Epithelial cell of proximal tubule (primary cell): ENCODE measurements at places on chromosomes 7 and 10.

- no peak for DNase-seq
Measured at GRCh38 chr7:148882841-148883265, 1.2 kb downstream of the EZH2 start.

GRCh38 chr7:4745971-4746919 is 29.2 kb upstream of the AP5Z1 start:
- DNase-seq = peak; percentile 66

DNA sequence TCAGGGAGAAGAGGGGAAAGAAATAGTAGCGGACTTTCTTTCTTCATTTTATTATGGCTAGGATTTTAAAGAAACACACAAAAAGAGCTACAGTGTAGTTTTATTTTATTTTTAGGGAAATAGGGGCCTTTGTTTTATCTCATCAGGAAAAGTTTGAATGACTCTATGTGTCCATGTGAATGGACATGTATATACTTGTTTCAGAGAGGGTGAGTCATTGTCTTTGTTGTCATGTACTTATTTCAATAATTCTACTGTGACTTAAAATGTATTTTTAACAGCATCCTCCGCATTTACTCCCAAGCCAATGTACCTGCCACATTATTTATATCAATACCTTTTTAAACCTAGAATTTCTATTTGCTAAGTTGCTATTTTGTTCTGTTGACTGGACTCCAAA is 569.5 kb downstream of the SORCS3 start:
- DNase-seq = no peak

DNA sequence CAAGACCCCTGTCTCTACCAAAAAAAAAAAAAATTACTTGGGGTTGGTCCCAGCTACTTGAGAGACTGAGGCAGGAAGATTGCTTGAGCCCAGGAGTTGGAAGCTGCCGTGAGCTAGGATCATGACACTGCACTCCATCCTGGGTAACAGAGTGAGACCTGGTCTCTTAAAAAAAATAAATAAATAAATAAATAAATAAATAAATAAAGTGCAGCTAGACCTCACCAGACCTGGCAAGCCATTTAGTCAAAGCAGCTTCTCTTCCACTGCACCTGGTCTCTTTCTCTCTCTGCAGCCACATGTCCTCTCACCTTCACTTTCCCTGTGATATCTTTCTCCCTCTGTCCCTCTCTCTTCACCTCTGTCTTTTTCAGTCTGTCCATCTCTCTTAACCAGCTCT is 75.2 kb upstream of the CHCHD3 start:
- no peak for DNase-seq

DNA sequence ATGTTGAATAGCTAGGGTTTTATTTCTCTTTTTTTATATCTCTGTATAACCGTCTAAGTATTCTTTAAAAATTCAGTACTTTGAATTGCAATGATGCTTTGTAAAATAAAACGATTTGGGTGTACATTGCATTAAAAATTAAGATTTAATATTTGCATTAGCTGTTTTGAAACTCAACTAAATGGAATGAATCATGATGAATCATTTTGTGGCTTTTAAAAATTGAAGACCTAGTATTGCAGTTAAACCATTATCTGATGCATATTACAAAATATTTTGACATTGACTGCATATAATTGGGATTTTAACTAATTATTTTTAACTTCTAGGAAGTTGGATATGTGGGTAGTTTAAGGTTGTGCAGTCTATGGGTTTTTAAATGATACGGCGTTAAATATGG is 314.0 kb downstream of the CDK14 start:
- DNase-seq = no peak

- DNase-seq = peak; percentile 30
Measured at GRCh38 chr7:65746398-65746669, 126.5 kb upstream of the VKORC1L1 start.

GRCh38 chr7:28298870-28299518 is 113.3 kb upstream of the CREB5 start:
- peak; percentile 40 for DNase-seq

DNA sequence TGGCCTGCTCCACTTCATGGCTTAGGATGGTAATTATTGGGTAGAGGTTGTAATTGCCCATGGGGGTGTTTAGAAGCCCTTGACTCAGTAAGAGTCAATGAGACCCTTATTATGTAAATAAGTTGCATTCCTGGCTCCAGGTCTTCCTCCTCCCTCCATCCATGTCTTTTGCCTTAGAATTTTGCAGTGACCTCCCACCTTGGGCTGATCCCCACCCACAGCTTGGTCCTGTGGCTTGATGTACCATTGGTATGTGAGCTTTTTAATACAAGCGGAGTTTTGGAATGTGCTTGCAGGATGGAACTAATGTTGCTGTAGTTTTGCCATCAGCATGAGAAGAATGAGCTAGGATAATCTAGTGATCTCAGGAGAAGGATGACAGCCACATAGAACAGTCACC is 73.2 kb upstream of the DGKI start:
- no peak for DNase-seq

- DNase-seq = no peak
Measured at GRCh38 chr10:131221632-131222277, 89.8 kb downstream of the TCERG1L start.

GRCh38 chr7:96224685-96225084 is 97.2 kb downstream of the SLC25A13 start:
- no peak for DNase-seq

DNA sequence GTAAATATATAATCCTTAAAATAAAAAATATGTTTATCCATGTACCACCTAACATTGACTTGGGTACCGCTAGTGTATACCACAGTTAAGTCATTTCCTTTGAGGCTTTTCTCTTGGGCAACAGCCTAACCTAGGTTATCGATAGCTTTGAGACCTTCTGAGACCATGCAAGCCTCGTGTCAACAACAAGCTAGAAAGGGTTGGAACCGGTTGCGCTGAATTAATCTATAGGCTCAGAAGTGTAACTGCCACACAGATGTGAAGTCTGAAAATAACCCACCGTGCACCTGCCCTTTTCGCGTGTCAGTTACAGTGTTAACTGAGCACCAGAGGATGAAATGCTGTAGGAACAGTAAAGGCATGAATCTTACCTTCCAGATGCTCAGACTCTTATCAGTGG is 59.8 kb downstream of the ARID5B start:
- no peak for DNase-seq

- peak; percentile 87 for DNase-seq
Measured at GRCh38 chr7:41696323-41696916, 6.5 kb downstream of the INHBA start.

DNA sequence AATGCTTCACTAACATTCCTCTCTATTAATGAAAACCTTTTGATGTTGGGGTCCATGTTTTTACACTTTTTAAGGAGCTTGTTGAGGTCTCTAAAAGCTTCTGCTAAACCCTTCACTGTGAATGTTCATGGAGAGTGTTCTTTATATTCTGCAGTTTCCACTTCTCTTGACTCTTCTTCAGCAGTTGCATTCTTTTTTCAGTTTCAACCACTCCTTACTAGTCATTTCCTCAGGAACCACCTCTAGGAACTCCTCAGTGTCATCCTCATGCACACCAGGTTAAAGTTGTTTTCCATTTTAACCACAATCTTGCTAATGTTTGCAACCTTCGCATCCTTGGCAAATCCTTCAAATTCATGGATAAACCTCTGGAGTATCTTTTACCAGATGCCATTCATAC is 821.6 kb downstream of the ANKRD7 start:
- DNase-seq = no peak

GRCh38 chr10:43225787-43226153 is 41.1 kb downstream of the RASGEF1A start:
- DNase-seq = no peak

DNA sequence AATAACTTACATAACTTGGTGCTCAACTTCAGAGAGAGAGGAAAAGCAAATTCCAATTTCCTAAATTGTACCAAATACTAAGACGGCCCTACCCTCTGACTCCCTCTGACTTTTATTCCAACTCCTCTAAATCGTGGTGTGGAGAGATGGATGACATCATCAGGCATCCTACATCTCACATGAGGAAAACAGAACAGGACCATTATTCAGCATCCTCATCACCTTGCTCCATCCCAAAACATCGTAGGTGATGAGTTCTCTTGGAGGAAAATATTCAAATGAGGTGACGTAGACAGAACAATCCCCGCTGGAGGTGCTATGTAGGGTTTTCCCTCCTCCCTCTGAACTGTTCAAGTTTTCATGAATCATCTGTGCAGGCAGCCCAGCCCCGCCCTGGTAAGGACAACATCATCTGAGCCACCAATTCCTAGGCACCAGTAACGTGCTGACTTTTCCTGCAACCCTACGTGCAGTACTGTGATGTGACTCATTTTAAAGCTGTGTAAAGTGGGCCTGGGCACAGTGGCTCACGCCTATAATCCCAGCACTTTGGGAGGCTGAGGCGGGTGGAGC is 167.2 kb downstream of the CALN1 start:
- no peak for DNase-seq

- DNase-seq = peak; percentile 57
Measured at GRCh38 chr7:22728401-22729029, 1.5 kb downstream of the IL6 start.

DNA sequence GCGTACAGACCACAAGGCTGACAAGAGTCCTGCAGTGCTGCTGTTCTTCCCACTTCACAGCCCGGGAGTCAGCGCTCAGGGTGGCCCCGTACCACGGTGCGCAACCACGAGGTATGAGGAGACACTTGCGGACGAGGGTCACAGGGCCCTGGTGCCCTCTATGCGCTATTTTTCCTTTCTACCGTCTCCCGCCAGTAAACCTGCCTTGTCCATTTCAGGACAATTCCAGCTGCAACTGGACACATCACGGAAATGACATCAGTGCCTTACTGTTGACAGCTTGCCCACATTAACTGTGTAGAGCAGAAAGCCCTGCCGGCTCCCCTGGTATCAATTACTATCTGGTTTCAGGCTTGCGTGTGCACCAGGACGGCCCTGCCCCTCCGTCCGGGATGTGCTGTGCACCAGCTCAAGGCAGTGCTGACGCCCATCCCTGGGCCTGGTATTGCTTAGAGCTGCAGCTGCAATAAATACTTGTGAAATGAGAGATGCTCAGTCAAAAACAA is 65.1 kb downstream of the ZRANB1 start:
- no peak for DNase-seq

DNA sequence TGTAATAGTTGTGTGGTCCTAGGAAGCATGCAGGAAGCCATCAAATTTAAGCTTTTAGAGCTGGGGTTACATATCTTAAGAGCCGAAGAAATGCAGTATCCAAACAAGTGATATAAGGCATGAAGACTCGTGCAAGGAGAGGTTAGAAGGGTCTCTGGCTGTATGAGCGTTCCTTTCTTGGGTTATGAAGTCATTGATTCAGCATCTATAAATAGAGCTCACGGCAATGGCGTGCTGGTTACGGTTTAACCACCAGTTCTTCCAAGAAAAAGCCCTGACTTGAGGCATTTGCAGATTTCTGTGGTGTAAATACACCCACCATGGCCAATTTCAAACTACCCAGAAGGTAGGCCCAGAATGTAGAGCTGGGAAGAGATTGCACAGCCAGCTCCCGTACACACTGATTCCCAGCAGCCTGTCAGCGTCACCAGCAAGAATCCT is 72.0 kb upstream of the KAT6B start:
- DNase-seq = no peak

- no peak for DNase-seq
Measured at GRCh38 chr10:60044242-60044641, 137.9 kb upstream of the CCDC6 start.

DNA sequence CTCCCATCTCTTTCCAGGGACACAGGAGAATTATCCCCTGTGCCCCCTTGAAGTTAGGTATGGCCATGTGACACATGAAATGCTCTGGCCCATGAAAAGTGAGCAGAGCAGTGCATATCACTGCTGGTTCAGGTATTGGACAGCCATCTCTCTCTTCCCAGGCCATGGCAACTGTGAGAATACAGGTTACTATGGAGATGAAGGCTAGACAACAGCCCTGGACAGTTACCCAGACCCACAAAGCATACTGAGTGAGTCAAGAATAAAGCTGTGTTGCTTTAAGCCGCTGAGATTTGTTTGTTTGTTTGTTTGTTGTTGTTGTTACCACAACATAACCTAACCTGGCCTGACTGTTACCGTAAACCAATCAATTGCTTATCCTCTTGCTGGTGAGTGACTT is 722.3 kb downstream of the KCNMA1 start:
- DNase-seq = no peak

DNA sequence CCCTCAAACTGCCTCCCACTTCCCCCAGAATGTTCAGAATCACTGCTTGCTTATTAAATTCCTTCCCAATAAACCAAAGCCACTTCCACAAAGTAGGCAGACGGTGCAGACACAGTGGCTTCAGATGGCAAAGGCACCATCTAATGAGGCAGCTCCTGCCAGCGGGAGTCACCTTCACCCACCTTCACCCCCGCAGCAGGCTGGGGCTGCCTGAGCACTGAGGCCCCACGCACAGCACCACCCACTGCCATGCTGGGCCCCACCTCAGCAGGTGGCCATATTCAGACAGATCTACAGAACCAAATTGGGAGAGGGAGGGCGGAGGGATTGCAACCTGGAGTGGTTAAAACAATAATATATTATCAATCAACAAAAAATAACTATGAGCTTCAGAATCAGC is 118.5 kb downstream of the GRID1 start:
- no peak for DNase-seq

DNA sequence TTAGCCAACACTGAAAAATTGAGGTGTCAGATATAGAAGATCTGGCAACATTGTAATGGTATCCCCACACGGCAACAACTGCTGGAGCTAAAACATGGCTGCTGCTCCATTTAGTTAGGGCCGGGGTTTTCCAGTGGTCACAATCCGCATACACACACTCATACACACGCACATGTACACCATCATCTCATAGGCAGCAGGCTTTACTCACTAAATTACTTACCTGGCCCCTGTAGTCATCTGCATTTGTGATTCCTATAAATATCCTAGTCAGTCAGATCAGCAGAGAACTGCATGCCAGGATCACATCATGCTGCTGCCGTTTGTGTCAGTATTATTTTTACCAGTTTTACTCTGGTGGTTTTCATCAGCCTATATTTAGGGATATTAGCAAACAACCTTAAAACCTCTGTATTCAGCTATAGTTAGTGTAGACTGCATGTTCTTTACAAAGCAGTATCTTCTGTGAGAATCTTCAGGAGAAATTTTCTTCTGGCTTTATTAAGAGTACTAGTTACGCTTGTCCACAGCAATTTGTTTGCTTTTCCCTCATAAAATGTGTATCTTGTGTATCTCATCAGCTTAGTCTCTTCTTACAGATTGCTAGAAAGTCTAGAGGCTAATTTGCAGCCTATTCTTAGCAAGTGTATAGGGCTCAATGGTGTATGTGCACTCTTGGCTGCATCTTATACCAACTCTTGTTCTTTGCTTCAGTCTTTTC is 38.3 kb upstream of the PTPN12 start:
- DNase-seq = no peak

DNA sequence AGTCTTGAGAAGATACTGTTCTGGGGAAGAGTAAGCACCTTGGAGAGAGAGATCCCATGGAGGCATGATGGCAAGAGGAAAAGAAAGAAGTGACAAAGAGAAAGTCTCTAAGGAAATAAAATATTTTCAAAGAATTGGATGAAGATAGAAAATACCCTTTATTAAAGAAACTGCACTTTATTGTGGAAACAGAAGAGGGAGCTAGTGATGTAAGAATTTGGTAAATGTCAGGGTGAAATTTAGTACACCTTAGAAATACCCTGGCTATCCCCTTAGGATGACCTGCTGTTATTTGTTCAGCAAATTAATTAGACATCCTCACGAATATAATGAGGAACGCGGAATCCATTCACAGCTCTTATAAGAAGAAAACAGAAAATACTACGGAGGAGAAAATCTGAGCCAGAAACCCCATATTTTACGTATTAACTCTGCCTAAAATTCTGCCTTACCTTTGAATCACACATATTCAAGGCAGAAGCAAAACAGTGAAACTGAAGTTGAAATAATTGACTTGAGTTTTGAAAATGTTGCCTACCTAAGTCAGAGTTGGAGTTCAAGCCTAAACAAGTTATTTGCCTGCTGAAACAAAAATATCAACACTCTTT is 90.7 kb downstream of the TFPI2 start:
- no peak for DNase-seq

GRCh38 chr7:55100544-55101327 is 81.9 kb downstream of the EGFR start:
- DNase-seq = no peak
